Activated gamma-delta T cell treated with Interleukin-2 at 50 U/mL for 16 hours (primary cell): ENCODE measurements at places on chromosomes 2 and 18.

DNA sequence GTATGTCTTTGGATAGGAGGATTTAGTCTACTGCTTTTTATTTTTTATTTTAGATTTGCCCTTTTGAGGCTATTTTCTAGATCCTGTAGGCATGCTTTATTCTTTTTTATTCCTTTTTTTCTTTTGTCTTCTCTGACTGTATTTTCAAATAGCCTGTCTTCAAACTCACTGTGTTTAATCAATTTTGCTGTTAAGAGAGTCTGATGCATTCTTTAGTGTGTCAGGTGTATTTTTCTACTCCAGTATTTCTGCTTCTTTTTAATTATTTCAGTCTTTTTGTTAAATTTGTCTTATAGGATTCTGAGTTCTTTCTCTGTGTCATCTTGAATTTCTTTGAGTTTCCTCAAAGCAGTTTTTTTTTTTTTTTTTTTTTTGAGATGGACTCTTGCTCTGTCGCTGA is 113.5 kb downstream of the NAT8 start:
- no peak for DNase-seq

DNA sequence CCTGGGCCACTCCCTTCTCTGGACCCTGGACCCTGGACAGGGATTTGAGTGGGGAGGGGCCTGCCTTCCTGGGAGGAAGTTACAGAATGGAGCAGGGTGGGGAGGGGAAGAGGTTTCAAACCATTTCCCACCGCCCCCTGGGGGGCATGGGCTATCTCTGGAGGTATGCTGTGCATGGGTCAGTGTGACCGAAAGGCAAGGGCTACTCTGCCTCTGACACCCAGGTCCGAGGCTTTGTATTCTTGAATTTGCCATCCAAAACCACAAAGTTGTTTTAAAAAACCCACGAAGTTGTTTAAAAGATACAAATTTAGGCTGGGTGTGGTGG is 46.9 kb downstream of the GORASP2 start:
- no peak for DNase-seq

DNA sequence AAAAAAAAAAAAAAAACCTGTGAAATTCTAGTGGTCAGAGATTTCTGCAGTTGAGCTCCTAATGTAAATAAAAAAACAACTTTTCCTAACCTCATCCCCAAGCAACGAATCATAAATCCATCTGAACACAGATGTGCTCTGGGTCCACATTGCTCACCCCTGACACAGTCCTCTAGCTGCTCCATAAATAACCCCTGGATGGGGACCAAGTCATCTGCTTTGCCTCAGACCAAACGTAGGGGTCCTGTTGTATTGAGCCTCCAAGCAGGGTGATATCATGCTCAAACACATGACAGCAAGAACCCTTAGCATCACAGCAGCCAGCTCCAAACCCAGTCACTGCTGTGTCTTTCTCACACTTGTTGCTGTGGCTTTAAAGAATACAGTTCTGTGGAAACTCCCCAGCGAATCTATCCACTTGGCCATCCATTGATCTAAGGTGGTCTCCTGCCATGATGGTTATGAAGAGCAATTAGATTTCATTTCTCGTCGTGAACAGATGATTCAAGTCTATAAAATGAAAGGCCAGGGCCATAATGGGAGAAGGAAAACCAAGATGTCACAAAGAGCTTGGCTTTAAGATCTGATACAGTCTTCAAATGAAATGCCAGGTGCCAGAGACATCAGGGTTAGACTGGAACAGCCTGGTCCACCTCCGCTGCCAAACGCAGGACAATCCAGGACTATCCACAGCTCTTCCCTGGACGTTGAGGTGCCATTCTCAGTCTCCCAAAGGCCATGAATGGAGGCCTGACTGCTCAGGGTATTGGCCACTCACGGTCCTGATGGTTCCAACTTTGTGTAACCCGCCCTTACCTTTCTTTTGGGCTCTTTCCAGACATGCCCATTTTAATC is 39.0 kb downstream of the TBC1D8 start:
- DNase-seq: no peak

DNA sequence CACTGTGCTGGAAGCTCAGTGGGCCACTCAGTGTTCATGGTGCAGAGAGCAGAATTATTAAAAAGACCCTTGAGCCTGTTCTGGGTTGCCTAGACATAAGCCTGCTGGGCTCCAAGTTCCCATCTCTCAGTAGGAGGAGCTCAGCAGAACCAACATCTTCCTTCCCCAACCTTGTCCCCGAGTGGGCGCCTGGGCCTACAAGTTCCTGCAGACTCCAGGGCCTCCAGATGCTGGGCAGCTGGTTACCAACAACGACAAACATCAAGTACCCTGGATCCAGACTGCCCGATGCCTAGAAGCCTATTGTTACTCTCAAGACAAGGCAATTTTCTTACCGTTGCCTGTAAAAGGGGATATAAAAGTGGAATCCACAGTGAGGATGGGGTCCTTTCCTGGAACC is 214.2 kb downstream of the HAUS1 start:
- DNase-seq: no peak

DNA sequence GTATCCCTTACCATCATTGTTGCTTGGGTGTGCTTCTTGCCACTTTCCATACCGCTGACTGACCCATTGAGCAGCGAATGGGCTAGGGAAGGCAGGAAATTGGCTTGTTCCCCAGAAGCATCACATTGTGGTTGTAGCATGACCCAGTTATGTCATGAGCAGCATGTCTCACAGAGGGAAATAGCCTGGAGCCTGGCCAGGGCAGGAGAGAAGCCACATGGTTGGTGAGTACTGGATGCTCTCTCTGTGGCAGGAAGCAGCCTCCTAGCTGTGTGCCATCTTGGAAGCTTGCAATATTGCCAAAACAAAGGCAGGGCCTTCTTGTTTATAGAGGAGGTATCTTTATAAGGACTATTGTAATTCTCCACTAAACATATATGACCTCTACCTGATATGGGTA is 482.6 kb downstream of the PIK3C3 start:
- DNase-seq: no peak

GRCh38 chr18:12656938-12657683 is 796 bp downstream of the SPIRE1 start:
- peak; percentile 4 for DNase-seq

DNA sequence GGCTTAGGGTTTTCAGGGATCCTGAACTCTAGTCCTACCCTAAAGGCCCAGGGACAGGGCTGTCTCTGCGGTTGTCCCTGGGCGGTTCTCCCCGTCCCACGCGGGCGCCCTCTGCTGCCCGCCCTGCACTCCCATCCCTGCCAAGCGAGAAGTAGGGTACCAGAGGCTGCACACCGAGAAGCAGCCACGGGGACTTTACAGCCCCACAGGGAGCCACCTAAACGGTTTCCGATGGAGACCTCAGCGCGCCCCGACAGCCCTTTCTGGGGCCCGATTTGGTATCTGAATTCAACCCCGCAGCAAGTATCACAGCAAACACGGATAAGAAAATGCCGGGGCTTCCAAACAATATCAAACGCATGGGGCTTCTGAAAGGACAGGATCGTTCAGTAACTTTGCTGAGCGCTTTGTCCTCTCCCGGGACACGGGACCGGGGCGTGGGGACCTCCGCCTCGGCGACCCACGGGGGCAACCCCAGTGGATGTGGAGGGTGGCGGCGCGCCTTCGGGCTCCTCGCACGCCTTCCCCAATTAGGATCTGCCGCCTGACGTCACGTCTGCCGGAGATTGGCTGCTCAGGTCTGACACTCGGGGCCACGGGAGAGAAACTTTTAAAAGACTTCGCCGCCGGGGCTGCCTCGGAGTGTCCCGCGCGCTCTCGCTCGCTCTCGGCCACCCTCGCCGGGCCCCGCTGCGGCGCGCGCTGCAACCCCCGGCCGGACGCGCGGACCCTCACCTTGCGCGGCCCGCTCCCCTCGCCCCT is at the start of gene LTBP1:
TSS of gene LTBP1 (plus strand) at position 640 of the 762 bp plus-strand sequence. CDS start 372 bp downstream, outside the sequence.
- peak; percentile 15 for DNase-seq

- peak; percentile 23 for DNase-seq
Observed at GRCh38 chr2:102082571-102083392, 59.8 kb upstream of the IL1R1 start.

DNA sequence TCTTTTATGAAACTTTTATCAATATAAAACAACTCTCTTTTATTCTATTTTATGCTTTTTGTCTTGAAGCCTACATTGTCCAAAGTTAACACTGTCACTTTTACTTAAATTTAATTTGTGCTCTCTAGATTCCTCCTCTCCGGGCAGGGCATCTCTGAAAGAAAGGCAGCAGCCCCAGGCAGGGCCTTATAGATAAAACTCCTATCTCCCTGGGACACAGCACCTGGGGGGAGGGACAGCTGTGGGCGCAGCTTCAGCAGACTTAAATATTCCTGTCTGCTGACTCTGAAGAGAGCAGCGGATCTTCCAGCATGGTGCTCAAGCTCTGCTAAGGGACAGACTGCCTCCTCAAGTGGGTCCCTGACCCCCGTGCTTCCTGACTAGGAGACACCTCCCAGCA is 447.7 kb upstream of the FANCL start:
- no peak for DNase-seq

DNA sequence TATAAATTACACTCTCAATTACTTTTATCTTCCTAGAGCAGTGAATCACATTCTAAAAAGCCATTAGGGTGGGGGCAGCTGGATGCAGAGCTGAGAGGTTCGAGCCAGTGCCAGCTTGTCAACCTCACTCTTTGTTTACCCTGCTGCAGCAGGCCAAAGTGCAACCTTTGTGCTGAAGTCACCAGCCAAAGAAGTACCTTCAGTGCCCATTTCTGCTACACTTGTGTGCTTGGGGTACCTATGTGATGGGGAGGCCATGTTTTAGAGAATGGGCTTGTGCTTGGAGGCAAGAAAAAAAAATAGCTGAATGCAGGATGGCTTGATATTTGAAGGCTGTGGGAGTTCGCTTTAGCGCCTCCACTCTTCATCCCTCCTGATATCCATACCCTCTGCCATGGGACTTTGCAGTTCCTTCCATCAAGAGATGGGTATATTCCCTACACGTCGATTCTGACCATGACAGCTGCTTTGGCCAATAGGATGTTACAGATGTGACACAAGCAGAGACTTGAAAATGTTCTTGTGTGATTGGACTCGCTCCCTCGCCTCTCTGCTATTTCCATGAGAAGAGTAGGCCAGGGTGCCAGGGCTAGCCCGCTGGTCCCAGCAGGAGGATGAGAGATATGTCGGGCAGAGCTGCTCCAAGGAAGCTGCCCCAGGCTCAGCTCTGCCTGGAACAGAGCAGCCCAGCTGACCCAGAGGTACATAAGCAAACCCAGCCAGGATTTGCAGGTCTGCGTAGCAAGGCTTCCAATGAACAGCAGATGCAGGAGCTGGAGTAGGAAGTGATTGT is 12.7 kb upstream of the FZD5 start:
- no peak for DNase-seq

GRCh38 chr2:66428986-66429612 is 5.8 kb upstream of the MEIS1 start:
- no peak for DNase-seq

DNA sequence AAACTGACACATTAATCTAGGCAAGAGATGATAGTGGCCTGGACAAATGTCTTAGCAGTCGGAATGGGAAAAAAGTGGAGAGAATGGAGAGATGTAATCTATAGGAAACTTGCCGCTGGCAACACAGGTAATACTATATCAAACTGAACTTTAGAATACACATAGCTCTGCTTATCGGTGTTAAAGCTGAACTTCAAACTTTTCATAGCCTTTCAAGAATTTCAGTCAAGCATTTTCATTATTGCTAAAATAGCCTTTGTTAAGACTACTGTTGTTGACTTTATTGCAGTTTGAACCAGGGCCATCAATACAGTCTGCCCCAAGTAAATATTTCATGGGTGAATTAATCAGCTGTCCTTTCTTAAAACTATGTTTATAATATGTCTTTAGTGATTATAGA is 12.9 kb upstream of the CHST9 start:
- no peak for DNase-seq

- no peak for DNase-seq
Observed at GRCh38 chr2:120734930-120735651, 577 bp upstream of the GLI2 start.

DNA sequence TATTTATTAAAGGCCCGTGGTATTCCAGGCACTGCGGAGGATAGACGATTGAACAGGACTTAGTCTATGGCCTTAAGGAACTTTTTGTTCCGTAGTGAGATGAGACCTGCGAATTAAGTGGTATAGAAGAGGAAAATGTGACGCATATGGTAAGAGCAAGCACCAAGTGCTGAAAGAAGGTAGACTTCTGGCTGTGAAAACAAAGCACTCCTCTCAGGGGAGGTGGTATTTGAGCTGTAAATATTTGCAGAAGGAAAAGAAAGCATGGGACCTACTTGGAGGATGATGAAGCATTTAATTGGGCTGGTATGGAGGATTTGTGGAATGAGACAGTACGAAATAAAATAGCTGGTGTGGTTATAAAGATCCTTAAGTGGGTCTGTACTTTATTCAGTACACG is 62.5 kb downstream of the GPR39 start:
- DNase-seq: no peak

DNA sequence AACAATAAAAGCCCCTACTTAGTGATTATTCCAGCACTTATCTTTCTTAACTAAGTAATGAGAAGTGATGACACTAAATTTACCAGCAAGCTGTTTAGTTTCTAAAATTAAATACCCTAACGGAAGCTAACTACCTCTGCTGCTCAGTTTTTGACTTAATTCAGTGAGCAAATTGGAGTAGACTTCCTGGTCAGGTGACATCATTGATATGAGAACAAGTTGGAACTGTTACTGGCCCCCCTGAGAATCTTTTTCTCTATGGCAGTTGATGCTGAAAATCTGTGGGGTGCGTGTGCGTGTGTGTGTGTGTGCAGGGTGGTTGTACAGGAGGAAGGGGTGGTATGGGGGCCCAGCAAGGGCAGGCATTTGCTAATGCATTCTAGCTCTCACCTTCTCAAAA is 35.5 kb upstream of the BMP10 start:
- DNase-seq: no peak

GRCh38 chr18:26082475-26082874 is 7.9 kb downstream of the SS18 start:
- no peak for DNase-seq

DNA sequence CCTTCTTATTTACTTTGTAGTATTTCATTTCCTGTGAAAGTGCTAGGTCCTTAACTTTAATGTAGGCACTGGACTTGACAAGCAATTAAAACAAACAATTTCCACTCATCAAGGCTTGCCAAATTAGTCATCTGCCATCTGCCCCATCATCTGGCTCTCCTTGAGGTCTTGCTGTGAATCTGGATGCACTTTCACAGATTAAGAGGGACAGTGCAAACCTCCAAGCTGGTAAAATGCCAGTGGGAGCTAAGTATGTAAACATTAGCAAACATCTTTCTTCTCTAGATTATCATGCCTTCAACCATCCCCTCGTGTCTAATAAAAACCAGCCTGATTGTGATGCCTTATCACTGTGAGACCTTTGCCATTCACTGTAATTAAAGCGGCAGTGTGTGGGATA is 402.9 kb downstream of the ERBB4 start:
- DNase-seq: no peak

DNA sequence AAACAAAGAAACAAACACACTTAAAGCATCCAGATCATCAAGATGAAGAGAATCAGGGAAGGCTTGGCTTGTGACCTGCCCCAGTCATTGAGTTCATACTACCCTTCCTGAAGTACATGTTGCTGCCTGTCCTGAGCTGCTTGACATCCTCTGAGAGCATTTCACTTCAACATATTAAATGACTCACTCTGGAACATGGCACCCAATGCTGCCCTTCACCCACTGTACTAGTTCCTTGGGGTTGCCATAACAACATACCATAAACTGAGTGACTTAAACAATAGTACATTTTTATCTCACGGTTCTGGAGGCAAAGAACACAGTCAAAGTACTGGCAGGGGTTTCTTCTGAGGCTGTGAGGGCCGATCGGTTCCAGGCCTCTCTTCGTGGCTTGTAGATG is 371.3 kb downstream of the RNF144A start:
- no peak for DNase-seq
